ENCODE measurements at places on chromosomes 1 and 21.

GRCh38 chr1:158649052-158649451, 37.5 kb downstream of the SPTA1 start:
- no peak for DNase-seq

- no peak for DNase-seq
Measured at GRCh38 chr1:176243746-176244145, 36.7 kb upstream of the COP1 start.

DNA sequence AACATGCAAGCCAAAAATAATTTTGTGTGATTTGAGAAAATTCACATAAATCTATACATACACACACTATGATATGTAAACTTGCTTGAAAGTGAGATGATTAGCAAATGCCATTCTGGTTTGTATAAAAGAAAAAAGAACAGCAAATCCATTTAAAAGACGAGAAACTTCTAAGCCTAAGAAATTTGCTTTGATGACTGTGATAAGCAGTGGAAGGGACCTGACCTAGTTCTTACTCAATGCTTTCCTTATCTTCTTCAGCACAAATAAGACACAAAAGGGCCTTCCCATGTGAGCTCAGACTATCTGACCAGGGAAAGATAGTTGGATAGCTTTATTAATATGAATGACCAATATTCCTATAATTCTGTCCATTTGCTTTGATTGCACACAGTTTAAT, 25.3 kb upstream of the NMNAT2 start:
- no peak for DNase-seq

GRCh38 chr1:29924017-29924431, 687.7 kb downstream of the PTPRU start:
- no peak for DNase-seq

GRCh38 chr1:226027538-226028217, 28.5 kb upstream of the SDE2 start:
- DNase-seq: no peak

DNA sequence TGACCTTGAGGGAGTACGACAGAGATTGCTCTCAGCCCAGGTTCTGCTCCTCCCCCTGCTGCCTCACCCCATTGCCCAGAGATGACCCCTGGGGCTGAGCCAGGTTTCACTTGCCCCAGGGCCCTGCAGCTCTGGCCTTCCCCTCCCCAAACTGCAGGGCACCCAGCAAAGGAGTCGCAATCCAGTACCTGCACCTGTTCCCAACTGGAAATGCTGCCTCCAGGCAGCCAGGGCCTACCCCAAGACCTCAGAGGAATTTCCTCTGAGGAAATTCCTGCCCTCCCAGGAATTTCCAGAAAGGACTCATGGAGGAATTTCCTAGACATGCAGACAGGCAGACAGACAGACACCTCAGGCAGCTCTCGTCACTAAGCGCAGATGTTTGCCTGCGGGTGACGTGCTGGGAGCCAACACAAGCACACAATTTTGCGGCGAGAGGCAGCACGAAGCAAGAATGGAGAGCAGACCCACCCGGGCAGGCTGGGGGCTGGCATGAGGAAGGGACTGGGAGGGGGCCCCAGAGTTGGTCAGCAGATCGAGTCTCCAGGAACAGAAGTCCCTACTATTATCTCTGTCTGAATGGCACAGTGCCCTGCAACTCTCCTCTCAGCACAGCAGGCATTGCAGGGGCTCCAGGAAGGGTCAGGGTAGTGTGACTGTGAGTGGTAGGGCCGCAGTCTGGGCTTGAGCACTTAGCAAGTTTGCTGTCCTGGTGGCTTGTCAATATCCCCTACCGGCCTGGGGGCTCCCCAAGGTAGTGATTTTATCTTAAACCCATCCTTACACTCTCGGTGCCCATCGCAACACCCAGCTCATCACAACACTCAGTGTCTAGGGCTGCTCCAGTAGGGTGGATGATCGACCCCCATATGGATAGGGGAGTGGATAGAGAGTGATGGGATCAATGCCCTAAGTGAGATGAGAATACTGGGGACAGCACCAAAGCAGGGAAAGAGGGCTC, 2.9 kb upstream of the EFNA1 start:
- no peak for DNase-seq

GRCh38 chr1:15848143-15848928, 829 bp downstream of the SPEN start:
- no peak for DNase-seq

DNA sequence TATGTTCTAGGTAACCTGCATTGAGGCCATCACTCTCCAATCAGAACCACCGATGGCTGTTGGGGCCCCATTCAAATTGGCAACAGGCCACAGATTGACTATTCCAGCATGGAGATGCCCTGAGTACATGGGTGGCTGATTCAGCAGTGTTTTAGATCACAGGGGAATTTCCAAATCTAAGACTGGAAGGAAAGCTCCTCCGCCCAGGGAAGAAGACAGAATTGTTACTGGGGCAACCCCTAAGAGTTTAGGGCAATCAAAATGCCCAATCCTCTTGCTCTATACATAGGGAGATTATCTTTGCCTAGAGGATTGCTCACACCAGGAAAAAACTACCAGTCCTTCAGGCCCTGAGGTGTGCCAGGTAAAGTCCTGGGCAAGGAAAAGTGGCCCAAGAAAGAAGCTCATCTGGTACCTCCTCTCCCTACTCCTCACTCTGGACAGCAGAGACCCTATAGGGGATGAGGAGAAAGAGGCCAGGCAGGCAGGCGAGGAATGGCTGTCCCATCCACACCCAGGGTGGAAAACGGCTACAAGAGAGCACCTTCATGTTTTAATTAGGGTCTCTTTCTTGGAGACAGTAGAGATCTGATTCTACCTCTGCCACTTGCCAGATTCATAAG, 5.8 kb downstream of the S100A8 start:
- DNase-seq: no peak

- no peak for DNase-seq
Measured at GRCh38 chr1:58754073-58754613, 29.7 kb downstream of the JUN start.

GRCh38 chr21:29053656-29054055, 19.8 kb downstream of the CCT8 start:
- no peak for DNase-seq

GRCh38 chr1:11498956-11499594, 20.1 kb downstream of the DISP3 start:
- DNase-seq: no peak

GRCh38 chr1:178126741-178127185, 32.9 kb downstream of the RASAL2 start:
- DNase-seq: no peak

- no peak for DNase-seq
Measured at GRCh38 chr1:78126506-78126905, 80.7 kb downstream of the GIPC2 start.

DNA sequence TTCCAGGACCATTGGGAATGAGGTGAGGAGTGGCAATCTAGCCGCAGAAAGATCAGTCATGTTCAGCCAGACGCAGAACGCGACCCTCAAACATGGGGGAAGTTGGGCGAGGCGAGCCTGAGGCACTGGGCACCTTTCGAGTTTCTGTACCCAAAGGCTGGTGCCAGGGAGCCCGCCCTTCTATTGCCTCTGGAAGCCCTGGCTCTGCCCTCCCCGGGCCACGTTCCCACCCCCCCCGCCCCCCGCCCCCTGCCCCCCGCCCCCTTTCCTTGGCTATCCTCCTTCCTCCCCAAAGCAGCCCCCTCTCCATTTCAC, 2.2 kb upstream of the ZBTB7B start:
- DNase-seq: no peak

All from stimulated activated CD4-positive, alpha-beta T cell treated with anti-CD3 and anti-CD28 coated beads, Interleukin-1b, Interleukin-23, amount 100 ng/mL, for 1 hour (primary cell).